ENCODE measurements at places on chromosomes 2 and 18.
A peak's percentile ranks its signal among the peaks of the same experiment; 100 is the strongest.

DNA sequence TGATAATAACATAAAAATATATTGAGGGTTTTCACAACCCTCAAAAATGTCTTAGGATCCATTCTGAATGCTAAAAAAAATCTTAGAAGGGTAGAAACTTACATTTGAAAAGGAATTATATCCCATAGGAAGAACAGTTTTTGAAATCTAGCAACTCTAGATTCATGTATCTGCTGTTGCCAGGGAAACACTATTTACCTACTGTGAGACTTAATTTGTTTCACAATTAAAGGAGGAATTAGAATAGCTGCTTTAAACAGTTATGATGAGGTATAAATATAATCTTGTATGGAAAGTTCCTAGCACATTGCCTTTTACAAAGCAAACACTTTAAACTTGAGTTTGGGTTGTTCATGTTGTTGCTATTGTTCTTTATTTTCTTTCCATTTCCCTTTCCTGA lies 988.2 kb downstream of the SUCLG1 start:
- no peak for DNase-seq

GRCh38 chr18:28177828-28178635 lies 1.1 kb upstream of the CDH2 start:
- DNase-seq, result peak; percentile 65

DNA sequence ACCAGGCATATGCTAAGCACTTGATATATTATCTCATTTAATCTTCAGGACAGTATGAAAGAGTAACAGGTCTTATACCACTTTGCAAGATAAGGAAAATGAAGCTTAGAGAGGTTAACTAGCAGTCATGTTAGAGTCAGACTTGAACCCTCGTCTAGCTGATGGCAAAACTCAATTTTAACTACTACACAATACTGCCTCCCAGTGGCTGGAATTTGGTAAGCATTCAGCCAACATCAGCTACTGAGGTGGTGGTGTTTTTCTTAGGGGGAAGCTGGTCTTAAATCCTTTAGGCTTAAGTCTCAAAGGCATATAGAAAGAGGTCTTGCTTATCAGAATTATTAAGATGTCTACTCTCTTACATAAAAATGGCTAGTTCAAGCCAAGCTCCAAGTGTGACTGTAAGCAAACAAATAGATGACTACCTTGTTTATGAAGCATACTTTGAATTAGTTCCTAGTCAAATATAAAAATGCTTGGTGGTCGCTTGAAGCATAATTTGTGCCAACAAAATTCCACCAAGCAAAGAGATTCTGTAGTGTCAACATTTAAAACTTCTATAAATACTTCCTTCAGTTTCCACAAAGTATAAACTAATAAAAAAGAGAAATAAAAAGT lies 325.4 kb upstream of the FIGN start:
- peak; percentile 42 for DNase-seq

- DNase-seq, result no peak
These were observed 10.0 kb downstream of the FLACC1 start for GRCh38 chr2:201347138-201347537.

DNA sequence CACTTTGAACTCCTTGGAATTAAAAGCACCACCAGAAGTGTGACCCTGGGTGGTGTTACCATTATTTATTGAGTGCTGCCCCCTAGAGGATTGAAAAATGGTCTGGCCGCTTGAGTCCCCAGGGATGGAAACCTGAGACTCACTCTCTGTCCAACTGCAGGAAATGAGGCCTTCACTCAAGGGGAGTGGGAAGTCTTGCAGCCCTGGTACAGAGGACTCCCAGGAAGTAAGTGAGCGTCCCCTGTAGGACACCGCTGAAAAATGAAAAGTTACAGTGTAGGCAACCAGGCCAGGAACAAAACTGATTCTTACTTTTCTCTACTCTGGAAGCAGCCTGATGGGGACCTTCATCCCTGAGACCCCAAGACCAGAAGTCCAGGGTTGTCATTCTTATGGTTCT lies 2.2 kb upstream of the NRP2 start:
- peak; percentile 91 for DNase-seq

- no peak for DNase-seq
These were observed 93.4 kb upstream of the MEX3C start for GRCh38 chr18:51290860-51291259.

Data from NCI-H748 treated with DMSO at 0.1 percent for 48 hours (cell line).